Aorta (tissue), 5 donors: ENCODE measurements at places on chromosomes 12 and 14. TPM values are rescaled to one million over a fixed set of nuclear protein-coding genes. Genes with fewer than 3 reads are reported as not detected.
A peak's percentile ranks its signal among the peaks of the same experiment; 100 is the strongest.

- no peaks in the 10 kb centered on the region for H3K4me1 ChIP-seq
- H3K36me3 ChIP-seq: no peaks in the 10 kb centered on the region
- no peak overlapping the region for H3K4me3 ChIP-seq
- H3K27me3 ChIP-seq: no peaks in the 10 kb centered on the region
- no peak for DNase-seq
- no peak overlapping the region for H3K27ac ChIP-seq
These were observed 61.6 kb upstream of the GZMB start for GRCh38 chr14:24695265-24696241.

PKP2 gene
- total RNA-seq: 1.4 TPM

DNA sequence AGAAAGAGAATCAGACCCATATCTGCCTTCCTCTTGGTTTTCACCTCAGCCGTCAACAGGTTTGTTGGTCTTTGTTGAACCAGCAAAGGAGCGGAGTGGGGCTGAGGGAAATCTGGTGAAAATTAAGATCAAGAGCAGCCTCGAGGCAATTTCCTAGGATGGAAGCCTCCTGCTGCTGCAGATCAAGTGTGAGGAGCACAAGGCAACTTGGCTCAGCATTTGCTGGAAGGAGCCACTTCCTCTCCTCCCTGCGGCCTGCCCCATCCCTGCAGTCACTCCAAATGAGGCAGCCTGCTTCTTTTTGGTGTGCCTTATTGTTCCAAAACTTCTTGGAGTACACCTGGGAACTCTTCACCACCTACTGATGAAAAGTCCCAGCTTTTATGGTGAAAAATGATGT lies 4.9 kb downstream of the TC2N start:
- no peak overlapping the region for H3K27ac ChIP-seq
- H3K36me3 ChIP-seq: peaks cover 4% of the 10 kb centered on the region
- no peak overlapping the region for H3K4me3 ChIP-seq
- no peak for DNase-seq

DNA sequence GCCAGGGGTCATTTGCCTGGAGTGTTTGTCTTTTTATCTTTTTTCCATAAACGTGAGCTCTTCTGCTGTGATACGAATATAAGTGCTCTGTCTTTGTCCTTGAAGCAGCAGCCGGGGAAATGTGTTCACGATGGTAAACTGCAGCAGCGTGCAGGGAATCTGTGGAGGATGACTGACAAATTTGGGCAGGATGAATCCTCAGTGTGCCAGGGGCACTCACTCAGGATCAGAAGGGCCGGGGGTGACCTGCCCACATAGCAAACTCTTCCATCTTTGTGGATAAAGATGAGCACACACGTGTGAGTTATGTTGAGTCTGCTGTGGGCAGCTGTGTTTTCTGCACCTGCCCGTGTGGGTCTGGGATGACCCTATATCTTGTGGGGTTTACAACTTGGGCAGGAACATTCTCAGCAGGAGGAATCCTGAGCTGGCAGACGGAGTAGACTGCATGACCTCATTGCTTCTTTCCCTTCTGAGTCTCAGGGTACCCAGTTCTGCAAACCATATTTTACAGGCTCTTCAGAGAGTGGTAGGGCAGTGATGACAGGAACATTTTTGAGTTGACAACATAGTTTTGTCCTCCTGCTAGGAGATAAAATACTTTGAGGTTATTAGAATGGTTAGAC lies 711 bp downstream of the ANO4 start:
- H3K4me3 ChIP-seq: no peak overlapping the region
- H3K4me1 ChIP-seq: no peaks in the 10 kb centered on the region
- no peak overlapping the region for H3K27ac ChIP-seq

GRCh38 chr14:91947475-91948184 lies at the start of gene FBLN5:
FBLN5 (minus strand) TSS chr14:91947694; CDS start chr14:91947229, 465 bp downstream.
- H3K27ac ChIP-seq: peak within 1 kb of the TSS; percentile 98
- H3K4me3 ChIP-seq: peak within 1 kb of the TSS; percentile 100
- no peaks in the 10 kb centered on the region for H3K27me3 ChIP-seq
- peaks cover 2% of the 10 kb centered on the region for H3K4me1 ChIP-seq

NGB gene
- total RNA-seq: not detected

DNA sequence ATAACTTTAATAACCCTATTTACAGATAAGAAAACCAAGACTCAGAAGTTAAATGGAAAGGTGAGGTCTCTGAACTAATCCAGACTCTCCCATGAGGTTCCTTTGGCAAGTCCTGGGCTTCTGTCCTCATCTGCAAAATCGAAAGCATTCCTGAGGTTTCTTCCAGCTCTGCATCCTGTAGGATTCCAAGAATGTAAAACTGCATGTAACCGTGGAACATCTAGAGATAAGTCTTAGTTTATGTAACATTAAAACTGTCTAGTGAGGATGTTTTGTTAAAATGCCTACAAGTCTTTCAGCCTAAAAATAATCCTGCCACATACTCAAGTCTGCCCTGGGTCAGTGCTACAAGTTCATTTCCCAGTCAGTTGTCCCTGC lies 7.3 kb upstream of the ITFG2 start:
- H3K27me3 ChIP-seq: no peaks in the 10 kb centered on the region
- H3K4me3 ChIP-seq: no peak overlapping the region
- no peak overlapping the region for H3K27ac ChIP-seq
- no peaks in the 10 kb centered on the region for H3K36me3 ChIP-seq
- no peaks in the 10 kb centered on the region for H3K4me1 ChIP-seq
- DNase-seq: no peak

DNA sequence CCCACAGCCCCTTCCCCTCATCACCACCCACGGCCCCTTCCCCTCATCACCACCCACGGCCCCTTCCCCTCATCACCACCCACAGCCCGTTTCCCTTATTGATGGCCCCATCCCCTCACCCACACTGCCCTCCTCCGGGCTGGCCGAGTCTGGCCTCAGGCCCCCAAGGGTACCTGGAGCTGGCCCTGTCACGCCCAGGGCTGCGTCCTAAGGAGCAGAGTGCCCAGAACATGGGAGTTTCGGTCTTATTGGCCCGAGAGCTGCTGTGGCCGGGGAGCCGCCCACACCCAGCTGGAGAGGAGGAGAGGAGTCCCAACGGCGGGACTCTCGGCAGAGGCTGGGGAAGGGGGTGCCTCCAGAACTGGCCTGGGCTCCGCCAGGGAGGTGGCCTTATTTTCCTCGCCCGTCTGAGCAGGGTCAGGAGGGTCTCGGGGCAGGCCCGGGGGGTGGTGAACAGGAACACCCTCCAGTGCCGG lies 182.3 kb downstream of the KIF26A start:
- H3K27me3 ChIP-seq: no peaks in the 10 kb centered on the region
- H3K27ac ChIP-seq: no peak overlapping the region
- peak; percentile 23 for DNase-seq
- H3K4me3 ChIP-seq: no peak overlapping the region
- no peaks in the 10 kb centered on the region for H3K4me1 ChIP-seq

STON2 gene
- 10.4 TPM for total RNA-seq

GRCh38 chr12:64181430-64182291 lies 40.4 kb downstream of the KICS2 start:
- H3K27ac ChIP-seq: peak overlapping the region; percentile 82
- H3K4me1 ChIP-seq: peaks cover 2% of the 10 kb centered on the region
- H3K27me3 ChIP-seq: no peaks in the 10 kb centered on the region
- no peaks in the 10 kb centered on the region for H3K36me3 ChIP-seq

DNA sequence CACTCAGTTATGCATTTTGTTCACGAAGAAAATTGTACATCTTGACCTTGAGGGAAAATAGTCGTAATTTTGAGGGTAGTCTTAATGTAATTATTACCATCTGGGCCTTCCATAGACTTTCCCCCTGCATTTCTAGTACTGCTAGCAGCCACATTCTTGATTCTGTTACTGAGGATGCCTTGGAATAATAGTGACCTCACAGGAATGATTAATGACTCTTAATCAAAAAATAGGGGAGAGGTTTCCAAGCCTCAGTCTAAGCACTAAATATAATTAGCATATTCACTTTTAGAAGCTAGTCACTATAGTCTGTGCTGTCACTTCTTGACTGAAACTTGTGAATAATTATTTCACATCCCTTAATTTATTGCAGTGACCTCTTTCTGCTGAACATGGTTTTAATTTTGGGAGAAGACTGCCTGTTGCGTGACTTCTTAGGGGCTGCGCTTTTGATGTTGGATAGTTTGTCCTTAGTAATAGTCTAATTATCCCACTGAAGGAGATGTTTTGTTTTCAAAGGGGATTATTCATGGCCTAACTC lies 400.5 kb downstream of the ADAMTS20 start:
- no peak for DNase-seq
- H3K27ac ChIP-seq: no peak overlapping the region
- no peaks in the 10 kb centered on the region for H3K4me1 ChIP-seq
- no peak overlapping the region for H3K4me3 ChIP-seq
- H3K36me3 ChIP-seq: no peaks in the 10 kb centered on the region

GRCh38 chr14:34180869-34181268 lies 230.0 kb upstream of the EGLN3 start:
- H3K4me3 ChIP-seq: no peak overlapping the region
- no peaks in the 10 kb centered on the region for H3K36me3 ChIP-seq
- no peaks in the 10 kb centered on the region for H3K27me3 ChIP-seq
- no peak overlapping the region for H3K27ac ChIP-seq
- H3K4me1 ChIP-seq: no peaks in the 10 kb centered on the region

NPFF gene
- total RNA-seq: not detected

DNA sequence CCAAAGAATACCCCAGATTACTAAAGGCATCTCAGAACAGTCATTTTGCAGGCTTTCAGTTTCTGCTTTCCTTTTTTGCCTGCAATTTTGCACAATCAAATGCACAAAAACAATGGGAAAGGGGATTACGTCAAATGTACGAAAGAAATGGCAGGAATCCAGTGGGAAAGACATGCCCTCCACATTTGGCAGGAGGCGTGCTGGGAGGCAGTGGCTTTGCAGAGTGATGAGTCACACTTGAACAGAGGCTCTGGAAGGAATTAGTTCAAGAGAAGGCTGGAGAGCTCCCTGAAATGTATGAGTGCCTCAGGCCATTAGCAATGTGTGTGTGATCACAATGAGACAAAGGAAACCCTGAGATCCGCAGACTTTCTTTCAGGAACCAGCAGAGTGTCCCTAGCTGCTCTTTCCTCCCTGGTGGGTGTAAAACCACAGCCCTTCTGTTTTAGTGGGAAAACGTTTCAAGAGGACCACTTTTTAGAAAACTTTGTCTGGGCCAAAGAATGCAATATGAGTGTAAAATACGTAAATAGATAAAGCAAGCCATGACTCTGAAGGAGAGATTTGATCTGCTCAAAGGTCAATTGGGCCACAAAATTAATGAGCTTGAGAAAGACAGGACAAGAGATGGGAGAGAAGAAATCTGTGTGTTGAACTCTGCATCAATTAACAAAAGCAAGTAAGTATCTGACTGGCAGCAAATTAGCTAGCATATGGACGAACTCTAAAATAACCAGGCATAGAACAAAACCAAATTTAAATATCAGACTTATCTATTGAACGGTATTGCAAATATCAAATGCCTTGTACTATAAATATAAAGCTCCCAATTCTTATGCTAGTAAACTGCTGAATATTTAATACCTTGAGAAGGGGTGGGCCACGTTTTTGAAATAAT lies 155.4 kb upstream of the PDE3A start:
- no peaks in the 10 kb centered on the region for H3K36me3 ChIP-seq
- no peak overlapping the region for H3K27ac ChIP-seq
- DNase-seq: peak; percentile 89

- peaks cover 3% of the 10 kb centered on the region for H3K4me1 ChIP-seq
- peak overlapping the region; percentile 40 for H3K27ac ChIP-seq
- no peaks in the 10 kb centered on the region for H3K27me3 ChIP-seq
- H3K36me3 ChIP-seq: no peaks in the 10 kb centered on the region
- DNase-seq: no peak
These were observed 24.8 kb downstream of the ATF7 start for GRCh38 chr12:53601296-53601847.

KCNC2 gene
- not detected for total RNA-seq

- no peaks in the 10 kb centered on the region for H3K27me3 ChIP-seq
- no peak overlapping the region for H3K4me3 ChIP-seq
- peak; percentile 61 for DNase-seq
- no peaks in the 10 kb centered on the region for H3K36me3 ChIP-seq
These were observed 652 bp upstream of the SELPLG start for GRCh38 chr12:108634341-108634751.

DNA sequence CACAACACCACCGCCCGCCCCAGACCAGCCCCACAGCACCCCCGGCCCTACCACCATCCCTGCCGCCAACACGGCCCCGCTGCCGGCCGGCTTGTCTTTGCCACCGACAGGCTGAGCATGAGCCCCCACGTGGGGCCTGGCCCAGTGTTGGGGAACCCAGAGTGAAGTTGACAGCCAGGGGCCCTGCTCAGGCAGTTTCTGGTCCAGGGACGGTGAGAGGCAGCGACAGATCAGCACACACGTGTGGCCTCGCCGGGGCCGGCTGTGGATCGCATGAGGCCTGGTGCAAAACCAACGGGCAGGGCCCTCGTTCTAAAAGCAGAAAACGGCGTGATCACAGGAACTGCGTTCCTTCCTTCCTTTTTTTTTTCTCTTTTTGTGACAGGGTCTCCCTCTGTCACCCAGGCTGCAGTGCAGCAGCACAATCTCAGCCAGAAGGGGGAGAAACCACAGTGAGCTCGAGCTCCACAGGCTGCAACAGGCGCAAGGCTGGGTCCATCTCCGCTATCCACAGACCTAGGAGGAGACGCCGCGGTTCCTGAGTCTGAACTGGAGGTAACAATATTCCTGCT lies 50.5 kb upstream of the FBRSL1 start:
- no peaks in the 10 kb centered on the region for H3K27me3 ChIP-seq
- no peaks in the 10 kb centered on the region for H3K4me1 ChIP-seq
- H3K4me3 ChIP-seq: no peak overlapping the region
- no peaks in the 10 kb centered on the region for H3K36me3 ChIP-seq
- no peak for DNase-seq

DNA sequence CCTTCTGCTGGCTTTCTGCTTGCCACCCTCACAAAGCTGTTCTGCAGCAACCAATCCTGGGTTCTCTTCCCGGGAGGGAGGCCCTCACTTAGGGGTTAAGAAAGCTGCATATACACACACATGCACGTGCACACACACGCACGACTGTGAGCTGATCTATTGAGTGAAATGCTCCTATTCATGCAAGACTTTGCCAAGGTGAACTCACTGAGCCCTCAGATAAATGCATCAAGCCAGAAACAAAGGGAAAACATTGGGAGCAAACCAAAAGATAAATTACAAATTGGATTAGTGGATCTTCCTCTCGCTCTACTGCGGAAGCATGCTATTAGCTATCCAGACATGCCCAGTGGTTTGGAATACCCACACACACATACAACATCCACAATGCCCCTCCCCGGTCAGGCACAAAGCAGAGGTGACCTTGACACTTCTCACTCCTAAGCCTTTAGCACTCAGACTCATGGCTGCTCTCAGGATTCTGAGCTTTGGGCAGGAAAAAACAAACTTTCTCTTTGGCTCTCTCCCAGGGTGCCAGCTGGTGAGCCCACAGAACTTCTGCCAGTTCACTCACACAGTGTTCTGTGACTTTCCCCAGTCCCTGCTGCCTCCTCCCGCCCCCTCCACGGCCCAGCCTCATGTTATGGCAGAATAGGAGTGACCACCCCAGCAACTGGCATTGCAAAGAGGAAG lies 320.0 kb downstream of the DPF3 start:
- H3K4me1 ChIP-seq: no peaks in the 10 kb centered on the region
- H3K4me3 ChIP-seq: no peak overlapping the region
- no peaks in the 10 kb centered on the region for H3K27me3 ChIP-seq
- no peak overlapping the region for H3K27ac ChIP-seq
- no peaks in the 10 kb centered on the region for H3K36me3 ChIP-seq

- H3K27me3 ChIP-seq: no peaks in the 10 kb centered on the region
These were observed 8.7 kb downstream of the NT5DC3 start for GRCh38 chr12:103832048-103832997.

GRCh38 chr12:44431647-44432343 lies 444.3 kb downstream of the NELL2 start:
- no peak for DNase-seq
- H3K27ac ChIP-seq: no peak overlapping the region
- H3K27me3 ChIP-seq: no peaks in the 10 kb centered on the region
- H3K4me3 ChIP-seq: no peak overlapping the region
- no peaks in the 10 kb centered on the region for H3K4me1 ChIP-seq
- no peaks in the 10 kb centered on the region for H3K36me3 ChIP-seq
